ENCODE measurements at places on chromosomes 3 and 15. TPM values are rescaled to one million over a fixed set of nuclear protein-coding genes. Genes with fewer than 3 reads are reported as not detected.
A peak's percentile ranks its signal among the peaks of the same experiment; 100 is the strongest.

- no peak overlapping the region for H3K27ac ChIP-seq
- H3K4me1 ChIP-seq: peaks cover 6% of the 10 kb centered on the region
- peaks cover 33% of the 10 kb centered on the region for H3K36me3 ChIP-seq
Observed at GRCh38 chr3:188232656-188233055, 78.7 kb downstream of the LPP start.

DNA sequence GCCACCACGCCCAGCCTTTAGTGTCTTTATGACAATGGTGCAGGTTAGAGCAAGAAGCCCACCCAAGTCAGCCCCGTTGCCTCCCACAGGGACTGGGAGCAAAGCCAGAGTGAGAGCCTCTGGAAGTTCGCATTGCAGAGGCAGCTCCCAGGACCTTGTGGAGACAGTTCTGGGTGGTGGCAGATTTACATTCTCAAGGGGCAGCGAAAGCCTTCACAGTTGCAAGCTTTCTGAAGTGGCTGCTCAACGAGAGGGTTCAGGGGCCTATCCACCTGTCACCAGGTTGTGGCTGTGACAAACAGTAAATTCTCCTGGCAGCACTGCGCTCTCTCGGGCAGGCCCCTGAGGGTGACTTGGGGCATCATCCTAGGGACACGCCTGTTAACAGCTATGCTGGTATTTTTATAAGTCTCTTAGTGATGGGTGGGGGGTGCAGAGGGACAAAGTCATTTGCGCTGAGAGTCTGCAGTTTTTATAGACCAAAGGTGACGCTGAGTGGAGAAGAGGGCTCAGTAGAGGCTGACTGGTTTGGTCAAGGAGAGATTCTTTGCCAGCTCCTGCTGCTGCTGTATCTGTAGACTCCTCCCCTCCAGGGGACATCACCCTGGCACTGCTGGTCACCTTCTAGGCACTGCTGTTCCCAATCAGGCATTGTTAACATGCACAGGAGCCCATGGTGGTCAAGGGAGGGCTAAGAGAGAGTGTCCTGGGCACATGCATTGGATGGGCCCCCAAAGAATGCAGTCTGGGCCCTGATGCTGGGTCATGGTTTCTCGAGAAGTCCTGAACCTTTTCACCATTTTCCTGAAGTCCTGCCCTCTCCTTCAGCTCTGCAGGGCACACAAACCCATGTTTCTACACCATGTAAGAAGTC is 57.5 kb upstream of the KLF13 start:
- no peaks in the 10 kb centered on the region for H3K27me3 ChIP-seq
- H3K4me3 ChIP-seq: no peak overlapping the region
- peaks cover 84% of the 10 kb centered on the region for H3K4me1 ChIP-seq
- peak; percentile 5 for DNase-seq
- H3K36me3 ChIP-seq: peaks cover 11% of the 10 kb centered on the region

DNA sequence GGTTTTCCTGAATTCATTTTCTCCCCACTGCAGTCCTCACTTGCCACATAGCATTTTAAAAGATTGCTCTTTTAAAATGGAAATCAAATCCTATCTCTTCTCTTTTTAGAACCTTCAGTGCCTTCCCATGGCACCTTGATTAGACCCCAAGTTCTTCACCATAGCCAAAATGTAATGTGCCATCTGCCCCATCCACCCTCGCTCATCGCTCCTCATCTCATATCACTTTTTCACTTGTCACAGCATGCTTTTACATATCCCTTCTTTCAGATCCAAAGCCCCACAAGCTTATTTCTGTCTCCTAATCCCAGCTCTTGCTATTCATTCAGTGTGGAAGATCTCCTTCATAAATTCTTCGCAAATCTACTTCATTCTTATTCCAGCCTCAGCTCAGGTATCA is 161.7 kb downstream of the CD47 start:
- peaks cover 5% of the 10 kb centered on the region for H3K36me3 ChIP-seq
- H3K4me3 ChIP-seq: no peak overlapping the region
- H3K27ac ChIP-seq: no peak overlapping the region
- peaks cover 9% of the 10 kb centered on the region for H3K27me3 ChIP-seq
- H3K4me1 ChIP-seq: peaks cover 13% of the 10 kb centered on the region

- no peak overlapping the region for H3K27ac ChIP-seq
- H3K4me3 ChIP-seq: no peak overlapping the region
- no peak for DNase-seq
- no peaks in the 10 kb centered on the region for H3K36me3 ChIP-seq
Observed at GRCh38 chr3:189966843-189967242, 153.9 kb downstream of the P3H2 start.

DNA sequence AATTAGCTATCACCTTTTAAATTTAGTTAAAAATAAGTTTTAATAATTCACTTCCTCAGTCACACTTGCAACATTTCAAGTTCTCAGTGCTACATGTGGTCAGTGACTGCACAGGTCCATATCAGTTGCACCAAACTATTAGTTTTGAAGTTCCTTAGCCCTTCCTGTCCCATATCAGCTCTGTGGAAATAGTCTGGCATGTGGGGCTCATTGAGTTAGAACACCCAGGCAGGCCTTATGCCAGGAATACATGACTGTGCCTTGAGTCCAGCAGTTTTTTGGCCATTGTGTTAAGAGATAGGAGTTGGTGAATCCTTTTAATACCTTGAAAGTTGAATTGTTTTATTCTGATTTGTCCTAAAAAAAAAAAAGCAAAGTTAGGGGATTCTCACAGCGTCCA is 153.7 kb upstream of the BFSP2 start:
- DNase-seq: no peak
- H3K27ac ChIP-seq: no peak overlapping the region
- H3K4me3 ChIP-seq: no peak overlapping the region
- no peaks in the 10 kb centered on the region for H3K36me3 ChIP-seq
- no peaks in the 10 kb centered on the region for H3K4me1 ChIP-seq

DNA sequence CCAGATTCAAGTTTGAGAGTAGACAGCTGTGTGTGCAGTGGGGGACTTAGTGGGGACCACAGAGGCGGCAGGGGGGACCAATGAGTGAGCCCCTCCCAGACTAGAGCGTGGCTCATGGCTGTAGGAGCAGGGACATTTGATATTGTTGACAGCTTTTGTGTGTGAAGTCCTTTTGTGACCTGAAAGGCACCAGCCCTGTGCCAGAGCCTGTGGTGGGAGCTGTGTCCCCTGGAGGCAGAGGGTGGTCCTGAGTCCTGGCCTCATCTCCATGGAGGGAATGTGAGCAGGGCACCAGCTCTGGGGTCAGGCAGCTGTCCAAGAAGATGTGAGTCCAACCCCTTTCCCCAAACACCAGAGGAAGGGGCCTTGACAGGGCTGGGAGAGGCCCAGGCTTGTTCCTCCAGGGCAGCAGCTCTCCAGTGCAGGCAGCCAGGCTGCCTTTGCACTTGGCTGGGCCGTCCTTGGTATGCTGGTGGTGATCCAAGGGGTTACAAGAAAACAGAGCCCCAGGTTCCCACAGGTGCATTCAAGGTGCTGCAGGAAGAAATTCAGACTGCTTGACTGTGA is 10.1 kb upstream of the C3orf22 start:
- H3K27me3 ChIP-seq: peaks cover 19% of the 10 kb centered on the region
- H3K4me1 ChIP-seq: no peaks in the 10 kb centered on the region
- H3K27ac ChIP-seq: no peak overlapping the region
- H3K36me3 ChIP-seq: no peaks in the 10 kb centered on the region

DNA sequence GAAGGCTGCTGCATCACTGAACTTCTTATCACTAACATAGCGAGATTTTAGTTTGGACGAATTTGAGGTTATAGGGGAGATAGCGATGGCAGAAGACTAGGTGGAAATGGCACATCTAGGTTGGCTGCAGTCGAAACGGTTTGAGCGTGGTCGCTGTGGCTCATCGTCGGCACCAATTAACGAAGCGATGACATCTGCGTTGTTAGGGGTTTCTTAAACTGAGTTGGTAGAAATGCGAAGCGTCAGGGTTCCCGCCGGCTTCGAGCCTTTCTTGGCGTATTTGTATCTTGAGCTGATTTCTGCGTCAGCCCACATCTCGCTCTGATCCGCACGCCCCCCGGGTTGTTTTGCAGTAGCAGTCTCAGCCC is 319 bp downstream of the LNP1 start:
- H3K4me3 ChIP-seq: peak overlapping the region; percentile 99
- DNase-seq: peak; percentile 53
- no peaks in the 10 kb centered on the region for H3K27me3 ChIP-seq

DNA sequence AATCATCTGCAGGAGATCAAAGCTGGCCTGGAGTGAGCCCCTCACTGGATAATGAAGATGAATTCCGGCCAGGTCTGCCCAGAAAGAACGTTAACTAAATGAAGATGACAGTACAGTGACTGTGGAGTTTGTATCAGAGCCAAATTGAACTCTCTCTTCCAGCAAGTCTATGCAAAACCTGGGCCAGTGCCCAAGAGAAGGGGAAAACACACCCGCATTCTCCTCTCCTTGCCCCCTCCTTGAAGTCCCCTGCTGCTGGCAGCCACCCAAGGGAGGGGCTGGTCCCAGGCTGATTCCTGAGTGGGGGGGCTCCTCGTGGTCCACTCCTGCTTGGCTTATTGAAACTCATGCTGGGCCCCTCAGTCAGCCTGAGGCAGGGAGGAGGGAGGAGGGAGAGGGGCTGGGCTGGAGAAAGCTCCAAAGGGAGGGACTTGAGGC is 155.7 kb downstream of the RAB11A start:
- no peak for DNase-seq
- H3K4me3 ChIP-seq: no peak overlapping the region
- no peaks in the 10 kb centered on the region for H3K36me3 ChIP-seq
- H3K27me3 ChIP-seq: peaks cover 13% of the 10 kb centered on the region
- H3K4me1 ChIP-seq: no peaks in the 10 kb centered on the region
- H3K27ac ChIP-seq: no peak overlapping the region

GRCh38 chr3:55482496-55483195 is 4.5 kb downstream of the WNT5A start:
- H3K4me3 ChIP-seq: no peak overlapping the region
- DNase-seq: no peak
- no peaks in the 10 kb centered on the region for H3K36me3 ChIP-seq

DNA sequence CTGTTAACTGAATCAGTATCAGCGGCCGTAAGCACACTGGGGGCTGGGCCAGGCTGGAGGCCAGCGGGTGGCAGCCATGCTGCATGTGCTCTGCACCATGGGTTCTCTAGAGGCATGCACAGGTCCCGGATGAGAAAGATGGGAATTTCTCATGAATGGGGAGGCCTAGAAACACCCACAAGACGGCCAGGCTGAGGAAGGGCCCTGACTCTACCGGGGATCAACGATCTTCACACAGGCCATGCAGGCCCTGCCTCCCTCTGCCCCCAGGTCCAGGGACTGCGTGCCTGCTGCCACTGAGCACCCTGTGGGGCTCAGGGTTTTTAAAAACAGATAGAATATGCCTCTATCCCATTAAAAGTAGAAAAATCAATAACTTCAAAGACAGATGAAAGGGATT is 32.7 kb downstream of the SLC41A3 start:
- H3K27me3 ChIP-seq: no peaks in the 10 kb centered on the region
- DNase-seq: no peak
- H3K36me3 ChIP-seq: no peaks in the 10 kb centered on the region
- no peak overlapping the region for H3K27ac ChIP-seq
- H3K4me3 ChIP-seq: no peak overlapping the region

DNA sequence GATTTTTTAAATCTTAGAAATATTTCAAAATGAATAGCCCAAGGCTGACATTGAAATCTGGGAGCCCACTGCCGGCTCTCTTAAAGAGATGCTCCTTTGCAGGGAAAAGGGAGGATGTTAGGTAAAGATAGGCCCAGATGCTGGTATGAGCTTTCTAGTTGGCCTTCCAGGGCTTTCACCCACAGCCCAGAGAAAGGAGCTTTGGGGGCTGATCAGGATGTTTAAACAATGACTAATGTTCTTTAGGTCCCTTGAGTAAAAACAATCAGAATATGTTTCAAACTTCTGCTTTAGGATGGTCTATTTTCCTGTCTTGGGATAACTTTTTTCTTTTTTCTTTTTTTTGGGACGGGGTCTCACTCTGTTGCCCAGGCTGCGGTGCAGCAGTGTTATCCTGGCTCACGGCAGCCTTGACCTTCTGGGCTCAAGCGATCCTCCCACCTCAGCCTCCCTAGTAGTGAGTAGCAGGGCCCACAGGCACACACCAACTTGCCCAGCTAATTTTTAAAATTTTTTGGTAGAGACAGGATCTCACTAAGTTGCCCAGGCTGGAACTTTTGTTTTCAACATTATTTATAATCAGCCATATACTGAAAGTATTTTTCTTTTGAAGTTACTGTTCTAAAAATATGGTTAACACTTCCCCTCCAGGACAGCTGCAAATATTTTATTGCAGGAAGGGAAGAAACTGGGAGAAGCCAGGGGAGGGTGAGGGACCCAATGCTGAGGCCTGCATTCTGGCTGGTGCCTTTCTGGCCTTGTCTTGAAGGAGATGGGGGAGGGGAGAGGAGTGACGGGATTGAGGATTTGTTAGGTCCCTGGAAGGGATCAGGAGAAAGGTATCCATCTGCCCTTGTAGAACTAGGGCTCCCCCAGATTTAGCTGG is 70.1 kb downstream of the TRAK1 start:
- no peaks in the 10 kb centered on the region for H3K27me3 ChIP-seq
- H3K27ac ChIP-seq: no peak overlapping the region
- peaks cover 56% of the 10 kb centered on the region for H3K4me1 ChIP-seq
- DNase-seq: no peak
- H3K36me3 ChIP-seq: peaks cover 2% of the 10 kb centered on the region
- no peak overlapping the region for H3K4me3 ChIP-seq

DNA sequence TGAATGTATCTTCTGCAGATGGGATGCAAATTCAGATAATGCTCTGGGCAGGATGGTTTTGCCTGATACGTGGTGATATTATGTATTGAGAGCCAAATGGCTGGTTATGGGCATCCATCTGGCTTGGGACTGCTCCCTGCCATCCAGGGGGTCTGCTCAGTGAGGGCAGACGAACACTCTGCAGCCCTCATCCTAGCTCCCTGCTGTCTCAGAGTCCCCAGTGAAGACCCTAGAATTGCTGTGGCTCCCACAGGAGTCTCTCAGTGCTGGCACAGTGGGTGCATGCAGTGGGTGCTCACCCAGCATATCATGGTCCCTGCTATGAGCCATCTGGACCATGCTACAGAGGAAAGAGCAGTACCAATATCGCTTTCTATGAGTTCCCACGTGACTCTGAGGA is 10.3 kb downstream of the CX3CR1 start:
- H3K4me3 ChIP-seq: no peak overlapping the region
- DNase-seq: no peak
- no peak overlapping the region for H3K27ac ChIP-seq
- H3K36me3 ChIP-seq: peaks cover 4% of the 10 kb centered on the region
- peaks cover 1% of the 10 kb centered on the region for H3K27me3 ChIP-seq
- peaks cover 44% of the 10 kb centered on the region for H3K4me1 ChIP-seq

Gene PLSCR2
- 0.35 TPM for total RNA-seq

Gene MAN2A2
- 97.4 TPM for total RNA-seq

Gene IL12A
- 0.17 TPM for total RNA-seq

Gene TMCO5A
- total RNA-seq: not detected

Gene ACOX2
- not detected for total RNA-seq

Data from activated CD4-positive, alpha-beta T cell treated with anti-CD3 and anti-CD28 coated beads, Interleukin-2, amount 10 ng/mL, durations not matched to agents 7 days and 5 days (primary cell).